T-helper 2 cell treated with Interferon-gamma antibody and Interleukin-4, amounts not matched to agents 5 μg/mL and 100 μg/mL, for 36 hours (primary cell): ENCODE measurements at places on chromosomes 7 and 10.

DNA sequence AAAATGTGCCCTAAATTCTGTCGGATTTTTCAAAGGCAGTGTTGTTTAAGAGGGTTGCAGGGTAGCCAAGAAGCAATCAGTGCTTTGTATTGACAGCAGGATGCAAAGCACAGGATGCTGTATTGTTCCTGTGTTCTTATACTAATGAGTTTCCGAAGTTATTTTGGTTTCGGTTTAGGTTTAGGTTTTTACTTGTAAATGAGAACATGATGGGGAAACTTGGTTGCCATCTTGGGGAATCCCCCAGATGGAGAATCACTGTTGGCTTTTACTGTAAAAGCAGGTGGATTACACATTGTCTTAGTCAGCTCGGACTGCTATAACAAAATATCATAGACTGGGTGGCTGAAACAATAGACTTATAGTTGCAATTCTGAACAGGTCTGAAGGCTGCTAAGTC, 72.1 kb downstream of the INHBA start:
- no peaks in the 10 kb centered on the region for H3K27me3 ChIP-seq
- DNase-seq: no peak
- no peaks in the 10 kb centered on the region for H3K36me3 ChIP-seq
- no peaks in the 10 kb centered on the region for H3K4me1 ChIP-seq
- H3K4me3 ChIP-seq: no peak overlapping the region
- H3K27ac ChIP-seq: no peak overlapping the region

- no peaks in the 10 kb centered on the region for H3K4me1 ChIP-seq
- H3K27ac ChIP-seq: no peak overlapping the region
- DNase-seq: no peak
- H3K27me3 ChIP-seq: peaks cover 9% of the 10 kb centered on the region
- H3K4me3 ChIP-seq: no peak overlapping the region
Measured at GRCh38 chr7:137778511-137778910, 68.3 kb downstream of the DGKI start.

- DNase-seq: peak; percentile 22
- peak within 1 kb of the TSS; percentile 64 for H3K4me3 ChIP-seq
- H3K27me3 ChIP-seq: peaks cover 41% of the 10 kb centered on the region
- no peaks in the 10 kb centered on the region for H3K36me3 ChIP-seq
Measured at GRCh38 chr7:93921607-93922566, at the start of gene GNG11. TSS of gene GNG11 (plus strand) at chr7:93921735. CDS start at chr7:93922138, 403 bp downstream.

DNA sequence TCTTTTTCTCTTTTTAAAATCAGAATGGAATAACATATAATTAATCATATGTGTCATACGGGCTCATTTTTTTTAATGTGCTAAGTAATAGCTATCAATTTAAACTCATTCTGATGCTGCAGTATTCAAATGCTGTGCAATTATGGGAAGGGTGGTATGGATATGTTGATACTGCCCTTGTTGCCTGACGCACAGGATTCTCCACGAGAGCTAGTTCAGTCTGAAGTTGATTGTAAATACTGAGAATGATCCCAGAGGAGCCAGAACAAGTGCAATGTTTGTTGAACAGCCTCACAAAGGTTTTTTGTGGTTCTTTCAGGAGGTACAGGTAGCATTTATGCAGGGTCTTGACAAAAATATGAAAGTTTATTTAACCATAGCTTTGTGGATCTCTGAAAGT, 13.4 kb downstream of the NPY start:
- peaks cover 25% of the 10 kb centered on the region for H3K27me3 ChIP-seq
- no peak overlapping the region for H3K27ac ChIP-seq
- H3K36me3 ChIP-seq: no peaks in the 10 kb centered on the region
- H3K4me3 ChIP-seq: no peak overlapping the region
- no peaks in the 10 kb centered on the region for H3K4me1 ChIP-seq

DNA sequence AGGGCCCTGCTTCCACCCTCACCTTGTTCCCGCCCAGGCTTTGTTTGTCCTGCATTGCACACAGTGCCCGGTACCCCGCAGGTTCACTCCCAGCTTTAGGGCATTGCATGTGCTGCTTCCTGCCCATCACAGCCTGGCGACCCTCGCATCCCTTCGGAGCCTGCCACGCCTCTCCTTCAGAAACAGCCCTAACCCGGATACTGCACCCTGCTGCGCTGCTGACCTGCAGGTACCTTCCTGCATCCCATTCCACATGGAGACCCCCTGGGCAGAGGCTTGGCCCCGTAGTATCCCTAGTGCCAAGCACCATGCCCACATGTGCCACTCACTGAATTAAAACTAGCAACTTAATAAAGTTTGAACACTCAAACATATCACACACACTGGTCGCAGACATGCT, 19.8 kb upstream of the GJD4 start:
- H3K4me1 ChIP-seq: no peaks in the 10 kb centered on the region
- no peak for DNase-seq
- no peak overlapping the region for H3K27ac ChIP-seq
- H3K27me3 ChIP-seq: peaks cover 2% of the 10 kb centered on the region
- H3K4me3 ChIP-seq: no peak overlapping the region
- no peaks in the 10 kb centered on the region for H3K36me3 ChIP-seq
